ENCODE measurements at places on chromosomes 5 and 9.

GRCh38 chr5:174317256-174317894, 271.9 kb downstream of the NSG2 start:
- DNase-seq, result peak; percentile 58

DNA sequence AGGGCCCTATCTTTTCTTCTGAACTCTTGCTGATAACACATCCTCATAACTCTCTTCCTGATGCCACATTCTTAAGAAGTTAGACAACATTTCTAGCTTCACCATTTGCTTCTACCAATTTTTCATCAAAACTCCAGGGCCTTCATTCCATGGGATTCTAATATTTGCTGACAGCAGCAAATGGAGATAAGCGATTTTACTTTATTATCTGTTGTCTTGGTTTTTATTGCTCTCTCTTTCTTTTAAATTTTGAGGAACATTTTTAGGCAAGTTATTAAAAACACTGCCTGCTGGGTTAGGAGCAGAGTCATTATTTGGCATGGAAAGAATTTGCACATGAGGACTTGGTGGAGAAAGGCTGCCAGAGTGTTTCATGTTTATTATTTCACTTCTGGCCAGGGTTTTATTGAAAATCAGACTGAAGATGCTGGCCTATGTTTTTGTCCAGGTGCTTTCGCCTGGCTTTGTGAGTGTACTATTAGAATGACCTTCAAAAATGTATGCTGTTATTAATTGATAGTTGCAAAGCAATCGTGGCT, 27.7 kb downstream of the NSG2 start:
- DNase-seq, result no peak

DNA sequence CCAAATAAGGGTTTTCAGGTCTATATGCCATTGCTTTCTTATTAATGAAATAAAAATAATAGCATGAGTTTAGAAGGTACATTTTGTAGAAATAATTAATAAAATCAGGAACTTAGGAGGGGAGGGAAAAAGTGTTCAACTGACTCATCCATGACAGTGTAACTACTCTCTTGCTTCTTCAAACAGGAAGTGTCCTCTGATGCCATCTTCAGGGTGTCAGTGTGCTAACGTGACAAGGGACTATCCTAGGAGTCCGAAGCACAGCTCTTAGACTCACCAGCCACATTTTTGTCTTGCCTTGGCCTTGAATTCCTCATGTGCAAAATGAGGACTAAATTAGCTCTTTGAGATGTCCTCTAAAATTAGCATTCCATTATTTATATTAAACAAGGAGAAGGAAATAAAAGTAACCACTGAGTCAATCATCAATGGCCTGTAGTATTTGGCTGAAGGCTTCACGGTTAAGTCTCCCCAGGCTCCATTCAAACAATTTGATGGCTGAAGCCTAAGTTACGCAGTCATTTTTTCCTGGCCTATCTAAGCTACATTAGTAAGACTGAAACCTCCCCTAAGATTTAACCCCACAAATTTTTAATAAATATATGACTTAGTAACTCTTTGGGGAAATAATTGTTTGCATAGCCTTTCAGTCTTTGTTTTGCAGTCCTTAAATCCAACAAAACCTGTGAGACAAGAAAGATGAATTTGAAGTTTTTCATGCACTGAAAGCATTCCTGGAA, 151.1 kb downstream of the ARL15 start:
- DNase-seq, result peak; percentile 12

GRCh38 chr9:4212661-4213060, 87.2 kb downstream of the GLIS3 start:
- no peak for DNase-seq

DNA sequence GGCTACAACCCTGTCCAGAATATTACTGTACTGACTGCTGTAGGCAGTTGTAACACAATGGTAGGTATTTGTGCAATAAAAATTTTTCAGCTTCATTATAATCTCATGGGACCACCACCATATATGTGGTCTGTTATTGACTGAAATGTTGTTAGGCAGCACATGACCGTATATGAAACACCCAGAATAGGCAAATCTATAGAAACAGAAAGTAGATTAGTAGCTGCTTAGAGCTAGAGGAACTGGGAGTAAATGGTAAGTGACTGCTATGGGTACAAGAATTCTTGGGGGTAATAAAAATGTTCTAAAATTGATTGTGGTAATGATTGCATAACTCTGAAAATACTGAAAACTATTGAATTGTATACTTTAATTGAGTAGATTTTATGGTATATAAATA, 185.7 kb downstream of the ESM1 start:
- DNase-seq, result no peak

GRCh38 chr5:154181161-154181560, 9.4 kb upstream of the GALNT10 start:
- DNase-seq, result no peak

- DNase-seq, result peak; percentile 54
Measured at GRCh38 chr5:34452170-34452828, 203.8 kb upstream of the RAI14 start.

DNA sequence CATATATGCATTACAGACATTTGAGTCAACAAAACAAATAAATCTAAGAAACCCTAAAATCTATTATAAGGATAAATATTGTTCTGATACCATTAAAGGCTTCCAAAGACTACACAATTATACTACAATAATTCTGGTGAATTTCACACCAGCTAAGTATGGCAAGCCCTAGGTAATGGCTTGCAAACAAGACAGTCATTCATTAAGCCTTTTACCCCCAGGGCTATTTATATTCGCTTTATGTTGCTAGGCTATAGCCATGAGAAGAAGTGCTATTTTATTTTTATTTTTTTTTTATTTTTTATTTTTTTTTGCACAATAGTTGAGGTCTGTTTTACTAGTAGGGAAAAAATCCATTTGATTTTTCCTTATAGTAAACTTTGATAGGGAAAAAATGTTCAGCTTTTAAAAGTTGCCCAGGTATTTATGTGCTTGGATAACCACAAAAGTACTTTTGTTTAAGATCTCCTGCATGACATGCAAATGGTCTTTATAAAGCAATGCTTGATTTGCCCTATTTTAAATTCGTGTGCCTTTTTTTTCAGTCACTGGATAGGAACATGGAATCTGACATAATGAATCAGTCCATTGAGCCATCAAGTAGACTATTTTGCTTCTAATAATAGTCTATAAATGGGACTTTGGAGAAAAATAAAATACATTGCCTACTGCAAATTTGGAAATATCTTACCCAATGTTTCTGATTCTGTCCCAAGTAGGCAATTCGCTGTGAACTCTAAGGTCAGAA, 946.3 kb upstream of the COX7C start:
- DNase-seq, result no peak

DNA sequence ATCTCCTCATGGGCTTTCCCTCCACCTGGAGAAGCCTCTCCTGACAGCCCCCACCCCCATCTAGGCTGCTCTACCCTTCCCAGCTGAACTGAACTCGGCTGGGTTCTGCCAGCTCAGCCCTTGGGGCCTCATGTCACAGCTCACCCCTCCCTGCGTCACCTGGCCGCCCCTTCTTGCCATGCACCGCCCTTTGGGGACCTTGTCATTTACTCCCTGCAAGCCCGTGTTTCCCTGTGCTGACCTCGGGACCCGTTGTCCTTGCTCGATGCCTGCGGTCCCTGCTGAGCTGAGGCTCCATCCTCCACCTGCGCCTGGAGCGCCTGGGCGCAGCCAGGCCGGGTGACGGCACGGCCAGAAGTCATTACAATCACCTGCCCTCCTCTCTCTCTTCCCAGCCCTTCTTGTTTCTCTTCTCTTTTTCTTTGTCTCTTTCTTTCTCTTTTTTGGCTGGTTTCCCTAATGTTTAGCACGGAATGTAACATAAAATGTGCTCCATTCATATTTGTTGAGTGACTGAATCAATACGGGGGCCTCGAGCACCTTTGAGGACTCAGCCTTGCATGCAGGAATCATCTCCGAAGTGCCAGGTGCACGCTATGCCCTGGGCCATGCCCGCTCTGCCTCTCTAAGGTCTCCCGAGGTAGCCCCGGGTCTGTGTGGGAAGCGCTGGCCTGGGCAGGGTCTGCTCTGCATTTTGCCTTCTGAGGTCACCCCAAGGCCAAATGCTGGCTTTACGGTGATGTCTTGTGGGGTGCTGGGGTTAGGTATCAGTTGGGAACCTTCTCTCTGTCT, 48.1 kb upstream of the COL5A1 start:
- DNase-seq, result no peak

- DNase-seq, result no peak
Measured at GRCh38 chr9:134724912-134725604, 83.5 kb downstream of the COL5A1 start.

- no peak for DNase-seq
Measured at GRCh38 chr5:125829349-125829748, 593.9 kb upstream of the GRAMD2B start.

DNA sequence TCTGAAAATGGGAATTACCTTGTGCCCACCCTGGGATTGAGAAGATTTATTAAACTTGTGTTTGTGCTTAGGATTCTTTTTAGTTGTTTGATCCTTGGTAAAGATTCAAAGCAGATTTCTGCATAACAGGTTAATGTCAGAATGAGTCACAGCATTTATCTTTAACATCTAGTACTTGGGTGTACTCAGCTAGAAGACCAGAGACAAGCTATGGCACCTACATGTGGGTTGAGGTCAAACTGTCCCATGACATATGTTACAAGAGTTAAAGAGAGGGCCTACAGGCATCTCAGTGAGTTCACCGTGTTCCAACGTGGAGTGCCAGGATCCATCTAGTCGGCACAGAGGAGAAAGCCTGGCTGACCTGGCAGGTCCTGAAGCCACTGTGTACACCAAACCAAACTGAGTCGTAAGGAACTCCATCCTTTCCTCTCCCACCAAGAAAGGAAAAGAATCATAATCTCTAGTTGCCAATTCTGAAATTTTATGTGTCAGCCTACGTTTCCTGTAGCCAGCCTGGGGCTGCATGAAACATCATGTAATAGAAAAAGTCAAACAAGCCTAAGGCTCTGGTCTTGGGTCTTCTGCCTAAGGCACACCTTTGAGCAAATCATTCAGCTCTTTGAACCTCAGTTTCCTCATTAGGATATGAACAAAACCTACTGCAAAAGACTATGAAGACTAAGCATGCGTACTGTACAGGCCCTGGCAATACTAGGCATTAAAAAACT, 73.7 kb downstream of the RCL1 start:
- DNase-seq, result peak; percentile 35

DNA sequence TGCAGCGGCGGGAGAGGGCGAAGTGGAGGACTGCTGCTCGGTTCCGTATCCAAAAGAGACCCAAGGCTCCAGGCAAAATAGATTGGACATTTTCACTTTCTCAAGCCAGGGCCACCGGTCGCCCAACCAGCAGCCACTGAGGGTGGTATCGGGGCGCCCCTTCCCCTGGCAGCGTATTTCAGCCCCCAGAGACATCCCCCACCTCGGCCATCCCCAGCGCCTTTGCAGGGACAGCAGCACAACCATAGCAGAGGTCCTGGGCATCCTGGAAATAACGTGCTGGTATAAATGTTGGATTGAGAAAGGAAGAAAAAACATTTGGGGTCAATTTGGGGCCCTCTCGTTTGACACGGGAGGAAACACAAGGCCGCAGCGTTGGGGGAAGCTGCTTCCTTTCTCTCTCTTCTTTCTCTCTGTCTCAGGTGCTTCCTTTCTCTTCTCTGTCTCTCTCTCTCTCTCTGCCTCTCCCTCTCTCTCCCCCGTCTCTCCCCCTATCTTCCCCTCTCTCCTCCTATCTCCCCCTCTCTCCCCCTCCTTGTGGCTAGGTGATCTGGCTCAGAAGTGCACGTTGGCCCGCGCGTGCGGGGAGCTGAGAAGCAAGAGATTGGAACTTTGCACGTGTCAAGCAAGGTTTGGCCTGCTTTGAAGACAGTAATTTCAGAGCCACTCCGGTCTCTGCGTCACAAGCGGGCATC, 624 bp upstream of the RETREG1 start:
- DNase-seq, result no peak

GRCh38 chr5:87361031-87361445, 51.7 kb downstream of the CCNH start:
- peak; percentile 58 for DNase-seq

DNA sequence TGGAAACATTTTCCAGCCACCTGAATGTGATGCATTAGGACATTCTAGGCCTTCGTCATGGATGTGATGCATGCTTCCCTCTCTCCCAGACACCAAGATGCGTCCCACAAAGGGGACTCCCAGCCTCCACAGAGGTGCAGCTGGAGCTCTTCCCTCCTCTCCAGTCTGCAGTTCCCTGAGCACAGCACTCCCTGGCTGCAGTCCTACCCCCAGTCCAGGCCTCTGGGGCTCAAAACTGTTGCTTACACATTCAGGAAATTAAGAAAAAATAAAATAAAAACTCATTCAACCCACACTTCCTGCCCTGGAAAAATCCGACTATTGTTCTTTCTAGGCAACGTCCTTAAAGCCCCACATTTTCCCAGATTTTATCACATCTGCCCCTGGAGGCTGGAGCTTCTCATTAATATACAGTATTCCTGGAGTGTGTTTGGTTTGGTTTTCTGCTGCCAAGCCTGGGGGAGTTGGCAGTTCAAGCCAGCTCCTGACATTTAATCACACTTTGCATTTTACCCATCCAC, 78.4 kb upstream of the ICE1 start:
- no peak for DNase-seq

DNA sequence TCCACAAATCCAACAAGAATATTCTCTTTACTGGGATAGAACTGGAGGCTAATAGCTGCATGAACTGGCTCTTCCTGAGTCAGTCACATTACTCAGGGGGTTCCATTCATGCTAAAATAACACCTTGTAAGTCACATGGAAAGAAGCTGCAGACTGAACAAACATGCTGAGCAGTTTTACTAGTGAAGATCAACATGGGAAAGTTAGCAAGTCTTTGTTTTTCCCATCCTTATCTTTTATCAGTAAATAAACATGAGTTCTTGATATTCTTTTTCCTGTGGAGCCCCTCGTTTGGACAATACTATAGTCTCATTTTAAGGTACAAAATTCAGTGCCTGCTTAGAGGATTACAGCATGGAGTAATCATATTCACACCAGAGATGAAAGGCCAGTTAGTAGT, 43.7 kb upstream of the TEK start:
- no peak for DNase-seq

DNA sequence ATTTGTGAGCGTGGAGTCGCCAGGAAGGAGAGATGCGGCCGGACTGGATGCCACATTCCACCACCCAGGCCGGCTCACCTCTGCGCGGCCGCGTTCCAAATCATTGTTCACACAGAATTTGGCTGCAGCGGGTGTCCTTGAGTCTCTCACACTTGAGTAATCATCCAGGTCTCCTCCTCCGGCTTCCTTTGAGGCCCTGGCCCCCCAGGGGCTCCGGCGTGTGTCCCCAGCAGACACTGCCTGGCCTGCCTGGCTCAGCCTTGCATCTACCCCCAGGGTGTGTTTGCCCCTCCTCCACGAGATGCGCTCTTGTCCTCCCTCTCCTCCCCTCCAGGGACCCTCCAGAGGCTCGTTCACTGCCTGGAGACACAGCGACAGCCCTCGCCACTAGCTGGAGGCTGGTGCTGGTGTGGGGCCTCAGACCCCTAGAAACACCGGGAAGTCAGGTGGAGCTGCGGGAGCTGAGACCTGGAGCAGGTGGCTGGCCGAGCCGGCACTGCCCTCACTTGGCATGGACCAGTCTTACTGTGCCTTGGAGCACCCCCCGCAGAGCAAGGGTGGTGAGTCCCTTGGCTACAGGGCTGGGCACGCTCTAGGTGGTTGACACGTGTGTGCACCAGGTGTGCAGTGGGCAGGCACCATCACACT, 7.0 kb upstream of the SLC9A3 start:
- DNase-seq, result no peak

GRCh38 chr5:73380710-73381589, 67.6 kb downstream of the FOXD1 start:
- DNase-seq, result no peak

- no peak for DNase-seq
Measured at GRCh38 chr9:87259543-87260518, 237.8 kb upstream of the DAPK1 start.

GRCh38 chr9:120734607-120735410, 20.5 kb upstream of the MEGF9 start:
- no peak for DNase-seq

- DNase-seq, result no peak
Measured at GRCh38 chr5:134131578-134132350, 17.3 kb downstream of the TCF7 start.
